NAMALWA (cell line): ENCODE measurements at places on chromosomes 6 and 20.
A peak's percentile ranks its signal among the peaks of the same experiment; 100 is the strongest.

GRCh38 chr20:44211177-44212039 is 837 bp upstream of the OSER1 start:
- DNase-seq, result no peak

DNA sequence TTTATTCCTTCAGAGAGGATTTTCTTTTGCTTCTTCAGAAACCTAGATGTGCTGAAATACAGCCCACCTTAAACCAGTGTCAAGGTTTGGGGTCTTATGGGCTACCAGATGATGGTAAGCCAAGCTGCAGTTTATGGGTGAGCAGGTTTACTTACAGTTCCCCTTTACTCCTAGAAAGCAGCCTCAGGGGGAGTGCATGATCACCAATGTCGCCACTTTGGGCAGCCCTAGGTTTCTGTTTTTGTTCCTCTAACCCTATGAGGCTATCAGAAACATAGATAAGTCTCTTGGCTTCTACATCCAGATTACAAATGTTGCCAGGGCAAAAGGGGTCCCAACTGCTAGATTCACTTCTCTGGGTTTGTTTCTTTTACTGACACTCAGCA is 67.2 kb downstream of the TRIM27 start:
- DNase-seq, result peak; percentile 56

GRCh38 chr6:137914530-137915193 is 47.6 kb downstream of the TNFAIP3 start:
- no peak for DNase-seq

DNA sequence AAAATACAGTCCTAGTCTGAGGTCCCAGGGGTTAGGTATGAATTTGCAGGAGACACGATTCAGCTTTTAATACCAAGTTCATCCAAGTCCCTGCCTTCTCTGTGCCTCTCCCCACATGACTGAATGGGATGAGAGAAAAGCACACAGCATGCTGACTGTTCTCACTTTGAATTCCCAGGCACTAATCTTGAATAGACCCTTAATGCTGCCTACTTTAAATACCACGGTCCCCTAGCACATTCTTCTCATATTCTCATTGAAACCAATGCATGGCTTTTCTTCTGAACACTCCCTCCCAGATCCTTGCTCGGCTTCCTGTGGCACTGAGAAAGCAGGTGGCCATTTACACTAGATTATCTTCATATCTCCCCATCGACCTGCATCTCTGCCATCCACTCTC is 30.1 kb upstream of the SCAF8 start:
- no peak for DNase-seq

- DNase-seq, result no peak
Observed at GRCh38 chr6:152100183-152100618, 292.7 kb downstream of the ESR1 start.

GRCh38 chr6:55208478-55209458 is 34.5 kb downstream of the HCRTR2 start:
- no peak for DNase-seq

DNA sequence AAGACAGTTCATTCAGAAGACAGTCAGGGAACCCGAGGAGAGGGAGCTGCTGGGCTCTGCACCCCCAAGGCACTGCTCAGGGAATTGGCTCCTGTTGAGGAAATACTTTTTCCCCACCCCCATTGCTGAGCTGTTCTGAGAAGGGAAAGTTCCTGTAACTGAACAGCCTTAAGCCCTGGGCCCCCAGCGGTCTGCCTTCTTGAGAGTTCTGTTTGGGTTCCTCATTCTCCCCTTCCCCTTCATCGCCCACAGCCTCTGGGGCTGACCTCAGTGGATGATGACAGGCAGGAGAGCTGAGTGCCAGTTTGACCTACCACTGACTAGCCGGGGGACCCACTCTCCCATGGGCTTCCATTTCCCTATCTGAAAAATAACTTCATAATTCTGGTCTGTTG is 10.7 kb downstream of the HCK start:
- DNase-seq, result no peak

DNA sequence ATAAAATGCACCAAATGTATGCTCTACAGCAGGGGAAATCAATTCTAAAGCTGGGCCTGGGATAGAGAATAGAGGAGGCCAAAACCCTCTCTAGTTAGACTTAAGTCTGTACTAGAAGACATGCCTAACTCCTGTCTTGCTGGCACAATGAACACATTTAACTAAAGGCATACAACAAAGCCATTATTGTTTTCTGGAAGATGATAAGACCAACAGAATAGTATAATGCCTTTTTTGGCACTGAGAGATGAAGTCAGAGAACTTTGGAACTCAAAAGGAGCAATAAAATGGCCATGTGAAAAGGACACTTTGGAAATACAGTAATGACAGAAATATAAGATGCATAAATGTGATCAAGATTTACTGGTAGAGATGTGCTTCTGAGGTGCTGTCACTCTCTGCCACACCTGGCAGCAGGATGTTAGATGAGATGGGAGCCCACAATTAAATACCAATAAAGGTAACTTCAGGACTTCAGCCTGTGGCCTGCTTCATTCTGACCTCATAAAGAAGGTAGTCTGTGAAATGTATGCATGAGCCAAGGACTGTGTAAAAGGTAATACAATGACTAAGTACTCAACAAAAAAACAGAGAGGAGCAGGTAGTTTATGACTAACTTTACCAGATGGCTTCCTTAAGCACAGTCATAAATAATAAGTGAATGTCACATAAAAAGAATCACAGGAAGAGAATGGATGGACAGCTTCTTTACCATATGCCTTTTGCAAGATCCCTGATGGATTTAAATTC is 333.4 kb downstream of the BCKDHB start:
- no peak for DNase-seq

DNA sequence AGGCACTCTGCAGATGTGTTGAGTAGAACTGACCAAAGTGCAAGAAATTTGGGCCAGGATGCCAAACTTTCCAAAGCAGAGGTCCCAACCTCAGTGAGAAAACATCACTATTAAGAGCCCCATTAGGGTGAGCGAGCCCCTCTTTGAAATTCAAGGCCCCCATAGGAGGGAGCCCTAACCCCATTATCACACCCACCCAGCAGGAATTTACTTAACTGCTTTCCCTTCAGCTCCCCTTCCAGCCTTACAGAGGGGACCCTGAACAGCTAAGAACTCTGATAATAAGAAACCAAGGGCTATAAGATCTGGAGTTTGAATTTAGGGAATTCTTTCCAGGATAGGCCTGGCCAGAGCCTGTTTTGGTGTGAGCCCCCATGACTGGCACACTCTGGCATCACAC is 130.6 kb downstream of the NFATC2 start:
- DNase-seq, result no peak

GRCh38 chr6:46419576-46420002 is 71.7 kb downstream of the RCAN2 start:
- peak; percentile 72 for DNase-seq

DNA sequence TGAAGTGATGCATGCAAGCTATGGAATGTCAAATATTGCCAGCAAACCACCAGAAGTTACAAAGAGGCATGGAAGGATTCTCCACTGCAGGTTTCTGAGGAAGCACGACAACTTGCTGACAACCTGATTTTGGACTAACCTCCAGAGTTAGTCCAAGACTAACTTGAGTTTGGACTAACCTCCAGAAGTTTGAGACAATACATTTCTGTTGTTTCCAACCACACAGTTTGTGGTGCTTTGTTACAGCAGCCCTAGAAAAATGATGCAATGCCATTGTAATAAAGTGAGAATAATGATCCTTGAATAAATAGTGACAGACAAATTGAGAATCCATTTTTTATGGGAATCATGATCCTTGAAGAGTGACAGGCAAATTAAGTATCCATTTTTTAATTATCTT is 169.9 kb upstream of the HDDC2 start:
- DNase-seq, result no peak

- DNase-seq, result no peak
Observed at GRCh38 chr6:160431791-160432404, 83.7 kb downstream of the SLC22A3 start.

DNA sequence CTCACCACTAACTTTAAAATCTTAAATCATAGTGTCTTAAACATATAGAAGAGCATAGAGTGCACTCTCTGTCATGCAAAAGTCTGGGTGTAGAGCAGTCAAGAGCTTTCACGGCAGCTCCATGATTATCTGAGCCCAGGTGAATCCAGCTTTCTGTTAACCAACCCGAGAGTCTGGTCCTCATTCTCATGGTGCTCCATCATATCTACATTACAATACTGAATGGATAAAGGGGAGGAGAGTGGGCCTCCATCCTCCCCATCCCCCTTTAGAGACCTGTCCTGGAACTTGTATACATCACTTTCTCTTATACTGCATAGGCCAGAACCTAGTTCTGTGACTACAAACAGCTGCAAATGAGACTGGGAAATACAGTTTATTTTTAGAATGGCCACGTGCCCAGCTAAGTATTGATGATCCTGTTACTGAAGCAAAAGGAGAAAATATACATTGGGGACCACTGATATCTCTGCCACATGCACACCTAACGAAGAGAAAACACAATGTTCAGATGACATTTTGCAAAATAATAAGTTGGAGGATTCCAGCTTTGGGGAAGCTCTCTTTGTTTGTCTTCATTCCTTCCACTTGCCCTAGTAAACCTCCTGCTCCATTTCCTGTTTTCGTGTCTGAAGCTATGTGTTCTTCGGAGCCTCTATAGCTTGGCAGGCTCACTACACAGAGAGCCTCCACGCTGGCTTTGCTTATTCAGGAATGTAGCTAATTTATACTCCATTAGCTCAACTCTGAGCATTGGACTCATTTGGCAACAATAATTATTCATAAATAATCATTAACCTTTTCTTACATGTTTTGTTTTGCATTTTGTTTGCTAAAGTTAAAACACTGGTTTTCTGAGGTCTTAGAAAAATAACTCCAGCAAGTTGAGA is 110.1 kb downstream of the IYD start:
- no peak for DNase-seq

DNA sequence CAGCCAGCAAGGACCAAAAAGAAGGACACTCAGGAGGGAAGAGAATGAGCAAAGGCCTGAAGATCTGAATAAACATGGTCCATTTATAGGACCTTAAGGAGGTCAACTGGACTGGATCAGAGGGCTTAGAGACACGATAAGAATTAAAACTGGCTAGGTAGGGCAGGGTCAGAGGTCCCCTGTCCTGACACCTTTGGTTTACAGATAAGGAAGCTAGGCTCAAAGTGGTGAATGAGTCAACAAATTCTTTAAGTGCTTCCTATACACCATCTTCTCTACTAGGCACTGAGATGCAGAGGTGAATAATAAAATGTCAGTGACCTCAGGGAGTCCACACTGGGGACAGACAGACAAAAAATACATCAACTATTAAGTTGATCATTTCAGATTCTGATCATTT is 70.3 kb downstream of the HIVEP2 start:
- DNase-seq, result no peak

GRCh38 chr6:36735110-36736071 is 37.8 kb downstream of the RAB44 start:
- DNase-seq, result no peak

GRCh38 chr20:4519534-4519933 is 202.2 kb upstream of the PRND start:
- peak; percentile 23 for DNase-seq

- peak; percentile 98 for DNase-seq
Observed at GRCh38 chr6:41920921-41921711, at the start of the genes BYSL and MED20. TSS of gene BYSL (plus strand) at chr6:41921499. CDS start at chr6:41921563, 64 bp downstream. TSS of gene MED20 (minus strand) at chr6:41921139. CDS start at chr6:41921018, 121 bp downstream.

DNA sequence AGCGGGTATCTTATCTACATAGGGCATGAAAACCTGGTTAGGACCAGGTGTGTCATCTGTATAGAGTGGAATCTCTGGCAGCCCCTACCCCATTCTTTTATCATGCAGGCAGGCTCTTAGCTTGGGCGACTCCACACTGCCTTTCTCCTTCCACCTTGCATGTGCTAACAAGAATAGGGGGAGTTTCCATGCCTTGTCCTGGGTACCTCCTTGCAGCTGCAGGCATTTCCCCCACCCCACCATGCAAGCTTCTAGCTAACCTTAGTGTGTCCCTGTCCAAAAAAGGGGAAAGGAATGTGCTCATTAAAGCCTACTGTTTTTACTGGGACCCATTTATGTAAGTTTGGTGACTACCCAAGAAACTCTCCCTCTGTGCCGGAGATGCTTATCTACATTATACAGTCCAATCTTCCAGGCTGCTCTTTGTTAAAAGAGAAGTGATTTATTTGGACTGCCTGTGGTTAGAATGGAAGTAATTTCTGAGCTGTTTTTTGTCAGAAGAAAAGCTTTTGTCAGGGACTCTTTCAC is 10.5 kb upstream of the CEP43 start:
- DNase-seq, result no peak

DNA sequence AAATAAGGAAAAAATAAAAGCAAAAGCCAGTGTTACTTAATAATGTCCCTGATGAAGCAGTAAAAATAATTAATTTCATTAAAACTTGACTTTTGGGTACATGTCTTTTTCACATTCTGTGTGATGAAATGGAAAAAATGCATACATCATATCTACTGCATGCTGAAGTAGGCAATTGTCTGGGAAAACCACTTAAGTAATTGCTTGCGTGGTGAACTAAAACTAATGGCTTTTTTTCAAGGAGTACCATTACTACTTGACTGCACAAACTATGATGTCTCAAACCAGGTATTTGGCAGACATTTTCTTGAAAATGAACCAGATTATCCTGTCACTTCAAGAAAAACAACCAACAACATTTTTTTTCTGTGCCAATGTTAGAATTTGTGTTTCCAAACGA is 91.3 kb upstream of the AKIRIN2 start:
- no peak for DNase-seq

DNA sequence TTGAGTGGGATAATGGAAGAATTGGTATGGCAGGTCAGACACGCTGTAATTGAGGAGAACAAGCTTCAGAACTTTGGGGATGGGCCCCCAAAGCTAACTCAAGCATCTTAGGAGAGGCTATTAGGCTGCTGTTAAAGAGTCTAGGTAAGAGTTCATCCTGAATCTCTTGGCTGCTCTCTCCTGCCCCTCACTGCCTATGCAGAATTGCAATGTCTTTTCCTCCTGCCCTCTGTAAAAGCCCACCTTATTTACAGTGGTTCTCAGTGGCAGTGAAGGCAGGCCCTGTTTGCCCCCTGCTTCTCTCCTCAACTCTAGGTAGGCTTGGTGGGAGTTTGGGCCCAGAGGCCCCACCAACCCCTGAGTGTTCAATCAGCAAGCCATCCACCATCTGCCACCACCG is 55.0 kb downstream of the LYRM2 start:
- DNase-seq, result no peak

DNA sequence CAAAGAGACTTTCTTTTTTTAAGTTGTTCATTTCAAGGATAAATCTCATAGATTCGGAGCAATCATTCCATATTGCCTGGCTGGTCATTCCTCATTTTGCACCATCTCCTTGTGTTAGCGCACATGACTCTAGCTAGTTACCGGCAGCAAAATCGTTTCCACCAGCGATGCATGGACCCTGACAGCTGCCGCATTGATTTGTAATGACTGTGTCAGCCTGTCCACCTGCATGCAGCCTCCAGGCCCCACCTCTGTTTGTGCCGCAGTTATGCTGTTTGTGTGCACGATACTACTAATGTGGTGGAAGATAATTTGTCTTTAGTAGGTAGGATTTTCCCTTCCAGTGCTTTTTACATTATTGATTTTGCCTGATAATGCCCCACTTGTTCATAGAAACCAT is 164.0 kb downstream of the TBC1D7 start:
- no peak for DNase-seq

- no peak for DNase-seq
Observed at GRCh38 chr6:155185544-155185943, 78.3 kb upstream of the CLDN20 start.

- no peak for DNase-seq
Observed at GRCh38 chr6:129314575-129314974, 395.4 kb downstream of the ARHGAP18 start.
